ENCODE measurements at places on chromosomes 2 and 18. TPM values are rescaled to one million over a fixed set of nuclear protein-coding genes. Genes with fewer than 3 reads are reported as not detected.
A peak's percentile ranks its signal among the peaks of the same experiment; 100 is the strongest.

The BUB1 gene
- 5.9 TPM for total RNA-seq

The CHRNA1 gene
- total RNA-seq: not detected

The ZNF521 gene
- 35.7 TPM for total RNA-seq

The SERPINB10 gene
- not detected for total RNA-seq

The CPO gene
- not detected for total RNA-seq

The GPR75 gene
- total RNA-seq: 2.4 TPM

The BMP10 gene
- total RNA-seq: not detected

The RAB27B gene
- 1.7 TPM for total RNA-seq

The FOXI3 gene
- not detected for total RNA-seq

The FAP gene
- total RNA-seq: 150 TPM

The ZC3H6 gene
- 2.9 TPM for total RNA-seq

GRCh38 chr18:24009651-24010333 lies 4.8 kb upstream of the TTC39C start:
- no peak for DNase-seq

DNA sequence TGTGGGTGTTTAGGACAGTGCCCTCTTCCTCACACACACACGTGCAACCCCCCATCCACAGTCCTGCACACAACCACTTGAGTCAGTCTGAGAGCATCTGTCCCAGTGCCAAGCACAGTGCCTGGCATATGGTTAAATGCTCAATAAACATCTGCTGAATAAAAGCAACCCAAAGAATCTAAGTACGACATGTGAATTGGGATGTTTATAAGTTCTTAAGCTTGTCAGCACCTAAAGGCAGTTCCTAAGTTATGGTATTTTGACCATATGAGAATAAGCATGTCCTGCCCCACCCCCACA lies 37.8 kb downstream of the CAPN13 start:
- DNase-seq: no peak

DNA sequence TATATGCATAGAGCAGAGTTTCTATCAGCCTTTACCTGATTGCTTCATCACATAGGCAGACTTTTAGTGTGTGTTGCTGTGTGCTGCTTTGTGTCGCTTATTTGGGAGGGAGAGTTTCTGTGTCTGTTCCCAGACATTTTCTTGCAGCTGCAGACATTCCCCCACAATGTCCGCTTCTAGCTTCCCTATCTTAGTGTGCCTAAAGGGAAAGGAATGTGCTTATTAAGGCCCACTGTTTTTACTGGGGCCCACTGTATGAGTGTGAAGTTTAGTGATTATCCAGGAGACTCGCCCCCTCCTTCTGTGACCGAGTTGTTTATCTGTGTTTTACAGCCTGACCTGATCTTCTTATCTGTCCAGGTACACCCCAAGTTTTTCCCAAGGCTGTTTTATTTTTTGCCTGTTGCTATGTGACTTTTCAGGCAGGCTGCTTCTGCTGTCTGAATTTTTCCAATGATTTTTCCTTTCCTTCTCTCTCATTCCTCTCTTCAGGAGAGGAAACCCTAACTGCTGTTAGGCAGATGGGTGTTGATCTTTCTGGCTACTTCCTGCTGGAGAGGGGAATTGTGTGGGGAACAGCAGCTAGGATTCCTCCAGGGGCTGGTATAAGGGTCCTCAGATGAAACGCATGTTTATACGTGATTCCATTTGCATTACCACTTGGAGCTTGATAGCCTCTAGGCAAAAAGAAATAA lies 47.6 kb downstream of the STK17B start:
- peak; percentile 69 for DNase-seq

- no peak for DNase-seq
Observed at GRCh38 chr2:185477452-185477851, 261.2 kb upstream of the FSIP2 start.

- DNase-seq: no peak
Observed at GRCh38 chr18:49658823-49659404, 97.1 kb downstream of the LIPG start.

GRCh38 chr2:18136881-18137475 lies 258.5 kb downstream of the KCNS3 start:
- no peak for DNase-seq

DNA sequence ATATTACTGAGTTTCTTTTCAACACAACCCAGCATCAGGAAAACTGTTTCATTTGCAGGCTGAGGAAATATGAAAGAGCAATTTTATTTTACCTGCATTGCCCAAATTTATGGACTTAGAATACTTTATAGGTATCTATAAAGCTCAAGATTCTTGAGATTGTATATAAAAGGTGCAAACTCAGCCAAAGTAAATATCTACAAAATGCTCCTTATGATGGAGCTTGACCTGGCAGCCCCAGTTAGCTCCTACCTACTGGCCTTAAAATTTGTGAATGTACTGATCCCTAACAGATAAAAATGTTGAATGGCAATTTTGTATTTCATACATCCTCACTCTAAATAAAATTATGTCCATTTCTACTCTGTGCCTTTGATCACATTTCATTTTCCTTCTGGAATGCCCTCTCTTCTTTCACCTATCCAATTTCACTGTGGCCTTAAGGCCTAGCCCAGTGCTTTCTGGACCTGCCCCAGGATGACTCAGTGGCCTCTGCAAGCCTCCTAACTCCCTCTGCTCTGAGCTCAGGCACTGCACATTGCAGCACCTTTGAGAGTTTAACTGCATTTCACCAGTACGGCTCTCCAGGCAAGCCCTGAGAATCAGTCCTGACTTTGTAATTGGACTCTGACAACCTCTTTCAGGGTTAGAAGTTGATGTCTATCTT lies 125.9 kb downstream of the ANTXR1 start:
- peak; percentile 87 for DNase-seq

GRCh38 chr2:237283131-237283928 lies 130.6 kb downstream of the COL6A3 start:
- peak; percentile 81 for DNase-seq

- DNase-seq: no peak
Observed at GRCh38 chr2:198701481-198701880, 756.3 kb downstream of the SATB2 start.

DNA sequence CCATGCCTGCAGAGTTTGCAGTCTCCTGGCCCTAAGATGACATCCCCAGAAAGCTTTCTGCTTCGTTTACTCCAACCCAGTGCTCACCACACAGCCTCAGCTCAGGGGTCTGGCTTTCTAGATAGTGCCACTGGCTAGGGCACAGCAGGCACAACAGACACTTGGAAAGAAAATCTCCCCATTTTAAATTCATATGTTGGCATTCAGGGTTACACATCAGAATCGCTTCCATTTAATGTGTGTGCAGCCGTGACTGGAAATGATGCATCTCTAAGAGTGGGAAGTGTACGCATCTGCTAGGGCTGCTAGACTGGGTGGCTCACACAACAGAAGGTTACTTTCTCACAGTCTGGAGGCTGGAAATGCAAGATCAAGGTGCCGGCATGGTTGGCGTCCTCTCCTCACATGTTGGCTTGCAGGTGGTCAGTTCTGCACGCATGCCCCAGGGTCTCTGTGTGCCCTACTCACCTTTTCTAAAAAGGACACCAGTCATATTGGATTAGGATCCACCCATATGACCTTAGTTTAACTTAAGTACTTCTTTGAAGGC lies 329.4 kb upstream of the RAB12 start:
- no peak for DNase-seq

DNA sequence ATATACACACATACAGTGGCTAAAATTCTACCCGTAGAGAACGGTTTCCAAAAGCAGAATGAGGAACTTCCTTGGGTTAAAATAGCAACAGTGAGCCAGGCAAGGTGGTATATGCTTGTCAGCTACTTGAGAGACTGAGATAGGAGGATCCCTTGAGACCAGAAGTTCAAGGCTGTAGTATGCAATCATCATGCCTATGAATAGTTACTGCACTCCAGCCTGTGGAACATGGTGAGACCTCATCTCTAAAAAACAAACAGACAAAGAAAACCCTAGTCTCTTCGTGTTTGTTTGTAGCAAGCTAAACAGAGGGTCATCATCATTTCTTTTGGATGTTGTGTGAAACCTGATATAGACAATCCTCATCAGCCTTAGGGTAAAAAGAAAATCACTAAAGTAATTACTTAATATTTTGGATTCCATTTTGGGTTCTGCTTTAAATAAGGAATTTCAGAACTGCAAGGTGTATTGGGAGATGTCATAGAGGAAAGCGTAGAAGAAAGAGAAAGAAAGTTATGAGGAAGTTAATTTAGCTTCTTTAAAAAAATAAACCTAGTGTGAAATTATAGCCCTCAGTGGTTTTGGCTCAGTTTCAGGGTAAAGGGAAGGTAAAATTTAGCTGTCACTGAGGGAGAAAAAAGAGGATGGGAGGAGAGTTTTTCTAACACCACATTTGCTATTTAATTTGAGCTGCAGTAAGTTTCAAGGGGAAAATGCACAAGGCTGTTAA lies 46.5 kb downstream of the PLEK start:
- no peak for DNase-seq

GRCh38 chr2:2325516-2325915 lies 5.6 kb downstream of the MYT1L start:
- no peak for DNase-seq

GRCh38 chr2:224151161-224151560 lies 112.1 kb upstream of the SERPINE2 start:
- no peak for DNase-seq

GRCh38 chr2:123715467-123715982 lies 309.6 kb upstream of the CNTNAP5 start:
- DNase-seq: no peak

DNA sequence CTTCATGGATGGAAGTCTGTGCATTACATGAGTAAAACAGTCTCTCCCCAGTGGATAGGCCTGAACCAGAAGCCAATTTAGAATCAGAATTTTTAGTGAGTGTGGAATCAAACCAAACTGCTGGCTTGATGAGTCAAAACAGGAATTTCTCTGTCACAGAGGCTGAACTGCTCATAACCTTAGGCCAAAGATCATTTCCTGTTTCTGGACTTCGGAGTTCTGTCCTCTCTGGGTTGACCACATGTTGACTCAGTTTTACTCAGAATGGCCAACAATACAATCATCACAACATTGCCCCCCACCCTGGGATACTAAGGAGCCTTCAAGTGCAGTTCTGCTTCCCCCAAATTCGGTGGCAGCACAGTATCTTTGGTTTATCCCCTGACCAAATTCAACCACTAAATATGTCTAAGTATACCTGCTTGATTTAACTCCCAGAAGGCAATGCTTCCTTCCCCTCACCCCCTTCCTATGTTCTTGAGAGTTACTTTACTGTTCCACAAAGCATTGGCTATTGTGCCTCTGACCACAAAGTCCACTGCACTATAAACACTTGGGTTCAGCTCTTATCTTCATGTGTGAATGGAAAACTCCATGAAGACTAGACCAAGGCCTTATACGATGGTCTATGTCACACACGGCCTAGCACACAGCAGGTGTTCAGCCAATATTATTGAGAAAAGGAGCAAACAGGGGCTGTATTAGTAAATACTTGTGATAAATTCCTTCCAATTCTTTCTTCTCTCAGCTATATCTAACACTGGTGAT lies 67.8 kb downstream of the NXPH2 start:
- peak; percentile 10 for DNase-seq

- DNase-seq: peak; percentile 93
Observed at GRCh38 chr2:234044157-234044556, 6.3 kb upstream of the SPP2 start.

DNA sequence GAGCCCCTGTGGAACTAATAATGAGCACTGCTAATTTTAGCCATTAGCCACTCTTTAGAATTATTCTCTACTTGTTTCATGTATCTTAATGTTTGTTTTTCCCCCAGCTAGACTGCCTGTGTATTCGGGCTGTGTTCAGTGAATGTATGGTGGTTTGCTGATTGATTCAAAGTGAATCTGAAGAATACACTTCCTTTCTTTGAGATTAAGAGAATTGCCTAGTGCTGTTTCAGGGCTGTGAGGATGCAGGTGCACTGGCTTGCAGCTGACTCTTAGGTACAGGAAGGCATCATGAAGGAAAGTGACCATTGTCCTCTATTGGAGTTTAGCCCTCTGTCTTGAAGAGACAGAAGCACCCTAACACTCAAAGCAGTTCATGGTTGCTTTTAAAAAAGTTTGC lies 138.7 kb downstream of the CERS6 start:
- DNase-seq: no peak

DNA sequence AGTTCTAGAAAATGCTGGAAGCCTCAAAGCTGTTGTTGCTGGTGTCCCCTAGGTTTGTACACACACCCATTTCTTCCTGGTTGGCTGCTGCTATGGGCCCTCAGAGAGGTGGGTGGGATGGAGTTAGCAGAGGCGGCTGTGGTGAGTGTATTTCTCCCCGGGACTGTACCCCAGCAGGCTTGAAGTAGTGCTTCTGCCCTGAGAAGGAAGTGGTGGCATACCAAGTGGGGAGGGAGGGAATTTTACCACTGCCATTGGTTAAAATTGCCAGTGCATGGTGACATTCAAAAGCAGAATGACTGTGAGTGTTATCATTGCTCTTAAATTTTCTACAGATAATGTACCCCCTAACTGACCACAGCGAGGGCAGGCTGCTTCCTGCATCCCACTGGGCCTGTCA lies 125.6 kb upstream of the CAPN13 start:
- DNase-seq: no peak

DNA sequence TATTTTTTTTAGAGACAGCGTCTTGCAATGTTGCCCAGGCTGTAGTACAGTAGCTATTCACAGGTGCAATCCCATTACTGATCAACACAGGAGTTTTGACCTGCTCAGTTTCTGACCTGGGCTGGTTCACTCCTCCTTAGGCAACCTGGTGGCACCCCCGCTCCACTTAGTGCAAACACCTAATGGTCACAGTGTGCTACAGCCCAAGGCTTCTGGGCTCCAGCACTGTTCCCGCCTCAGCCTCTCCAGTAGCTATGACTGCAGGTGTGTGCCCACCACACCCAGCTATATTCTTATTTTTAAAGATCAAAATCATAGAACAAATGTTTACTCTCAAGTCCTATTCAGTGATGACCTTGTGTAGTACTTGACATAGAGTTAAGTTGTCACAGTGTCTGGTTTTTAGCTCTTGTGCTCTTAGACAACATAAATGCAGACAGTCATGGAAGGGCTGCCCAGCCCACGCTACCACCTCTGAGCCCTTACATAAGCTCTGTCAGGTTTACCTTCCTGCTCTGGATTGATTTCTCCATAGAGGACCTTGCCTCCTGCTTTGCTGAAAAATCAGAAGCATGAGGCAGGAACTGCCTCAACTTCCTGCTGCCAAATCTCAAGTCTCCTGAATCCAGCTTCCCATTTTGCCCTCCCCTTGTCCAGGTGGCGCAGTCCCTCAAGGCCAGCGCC lies 82.2 kb upstream of the SLC1A4 start:
- DNase-seq: no peak

- no peak for DNase-seq
Observed at GRCh38 chr2:209956271-209956670, 46.2 kb upstream of the RPE start.

DNA sequence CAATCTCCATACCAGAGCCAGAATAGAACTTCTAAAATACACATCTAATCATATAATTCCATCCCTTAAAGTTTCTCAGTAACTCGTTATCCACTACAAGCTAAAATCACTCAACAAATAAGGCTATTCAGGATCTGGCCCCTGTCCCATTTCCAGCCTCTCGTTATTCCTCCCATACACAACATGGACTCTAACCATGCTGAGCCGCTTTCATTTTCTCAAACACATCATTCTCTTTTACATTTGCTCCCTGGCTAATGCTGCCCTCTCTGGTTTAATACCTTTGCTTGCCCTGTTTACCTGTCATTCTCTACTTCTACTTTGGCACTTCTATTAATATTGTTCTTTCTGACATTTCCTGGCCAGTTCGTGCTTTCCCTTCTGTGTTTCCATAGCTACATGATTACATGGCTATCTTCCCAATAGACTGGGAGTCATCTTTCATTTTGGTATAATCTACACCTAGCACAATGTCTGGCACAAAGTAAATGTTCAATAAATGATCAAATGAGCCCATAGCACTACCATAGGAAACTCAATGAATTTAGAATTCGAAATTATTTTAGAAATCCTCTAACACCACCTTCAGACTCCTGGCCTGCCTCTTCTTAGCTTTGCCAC lies 163.6 kb upstream of the VRK2 start:
- DNase-seq: peak; percentile 36

Measured in fibroblast of the aortic adventitia (primary cell).